ENCODE measurements at places on chromosomes 3 and 15.

DNA sequence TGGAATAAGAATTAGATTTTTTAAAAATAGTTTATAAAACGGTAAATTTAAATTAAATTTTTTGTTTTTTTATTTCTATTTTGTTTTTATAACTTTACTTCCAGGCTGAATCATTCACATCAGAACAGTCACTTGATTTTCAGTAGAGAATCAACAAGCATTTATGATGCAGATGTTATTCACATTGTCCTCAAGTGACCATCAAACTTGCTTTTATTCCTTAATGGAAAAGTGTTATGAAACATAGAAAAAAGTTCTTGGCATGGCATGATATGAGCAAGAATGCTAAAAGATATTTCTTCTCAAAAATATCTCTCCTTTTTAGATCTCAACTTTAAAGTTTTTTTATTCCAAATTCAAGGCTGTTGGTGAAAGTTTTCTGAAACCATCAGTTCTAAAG is 70.9 kb upstream of the TGFBR2 start:
- DNase-seq = no peak

GRCh38 chr15:51398626-51399025 is 57.2 kb downstream of the GLDN start:
- DNase-seq = no peak

DNA sequence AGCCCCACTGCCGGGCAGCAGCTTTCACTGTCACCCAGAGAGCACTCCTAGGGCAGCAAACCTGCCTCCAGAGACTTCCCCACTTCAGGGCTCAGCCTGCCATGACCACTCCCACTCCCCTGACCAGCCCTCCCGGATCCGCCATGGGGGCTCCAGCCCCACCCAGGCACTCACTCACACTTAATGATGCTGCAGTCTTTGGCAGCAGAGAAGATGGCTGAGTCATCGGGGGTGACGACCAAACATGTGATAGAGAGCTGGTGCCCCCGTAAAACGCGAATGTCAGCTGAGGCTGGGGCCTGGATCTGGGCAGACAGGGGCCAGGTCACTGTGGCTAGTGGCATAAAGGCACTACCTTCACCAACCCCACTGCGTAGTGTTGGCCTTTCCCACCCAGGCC is 4.7 kb downstream of the RRP9 start:
- no peak for DNase-seq

- no peak for DNase-seq
These were observed 51.8 kb downstream of the RGMA start for GRCh38 chr15:93036951-93037819.

DNA sequence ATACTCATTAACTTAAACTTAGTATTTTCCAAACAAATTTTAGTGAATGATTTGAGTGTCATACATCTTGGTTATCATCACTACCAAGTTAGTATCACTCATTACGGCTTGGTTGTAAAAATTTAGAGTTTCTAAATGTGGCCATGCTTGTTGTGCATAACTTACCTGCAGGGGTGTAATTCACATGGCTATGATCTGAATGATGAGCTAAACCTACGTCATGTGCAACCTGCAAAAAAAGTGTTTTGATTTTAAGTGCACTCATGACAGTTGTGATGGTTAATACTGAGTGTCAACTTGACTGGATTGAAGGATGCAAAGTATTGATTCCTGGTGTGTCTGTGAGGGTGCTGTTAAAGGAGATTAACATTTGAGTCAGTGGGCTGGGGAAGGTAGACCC is 17.6 kb upstream of the CLDN16 start:
- no peak for DNase-seq

DNA sequence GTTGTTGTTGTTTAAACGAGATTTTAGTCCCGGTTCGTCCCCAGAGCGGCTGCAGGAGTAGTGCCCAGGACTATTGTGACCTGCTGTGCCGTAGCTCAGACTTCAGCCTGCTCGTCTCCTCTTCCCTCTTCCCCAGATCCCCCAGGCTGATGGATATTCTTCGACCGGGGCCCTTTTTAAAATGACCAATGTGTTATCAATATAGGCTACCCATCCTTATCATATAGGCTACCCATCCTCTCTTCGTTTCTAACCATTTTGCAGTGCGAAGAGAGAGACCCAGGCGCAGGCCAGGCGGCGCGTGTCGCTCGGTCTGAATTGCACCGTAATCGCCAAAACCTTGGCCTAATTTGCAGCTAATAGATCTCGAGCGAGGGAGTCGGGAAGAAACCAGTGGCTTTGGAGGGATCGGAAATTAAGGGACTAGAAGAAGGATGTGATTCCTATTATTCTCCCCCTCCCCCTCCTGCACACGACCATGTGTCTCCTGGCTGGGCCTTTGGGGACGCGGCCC is 23.0 kb downstream of the NR2F2 start:
- peak; percentile 14 for DNase-seq

DNA sequence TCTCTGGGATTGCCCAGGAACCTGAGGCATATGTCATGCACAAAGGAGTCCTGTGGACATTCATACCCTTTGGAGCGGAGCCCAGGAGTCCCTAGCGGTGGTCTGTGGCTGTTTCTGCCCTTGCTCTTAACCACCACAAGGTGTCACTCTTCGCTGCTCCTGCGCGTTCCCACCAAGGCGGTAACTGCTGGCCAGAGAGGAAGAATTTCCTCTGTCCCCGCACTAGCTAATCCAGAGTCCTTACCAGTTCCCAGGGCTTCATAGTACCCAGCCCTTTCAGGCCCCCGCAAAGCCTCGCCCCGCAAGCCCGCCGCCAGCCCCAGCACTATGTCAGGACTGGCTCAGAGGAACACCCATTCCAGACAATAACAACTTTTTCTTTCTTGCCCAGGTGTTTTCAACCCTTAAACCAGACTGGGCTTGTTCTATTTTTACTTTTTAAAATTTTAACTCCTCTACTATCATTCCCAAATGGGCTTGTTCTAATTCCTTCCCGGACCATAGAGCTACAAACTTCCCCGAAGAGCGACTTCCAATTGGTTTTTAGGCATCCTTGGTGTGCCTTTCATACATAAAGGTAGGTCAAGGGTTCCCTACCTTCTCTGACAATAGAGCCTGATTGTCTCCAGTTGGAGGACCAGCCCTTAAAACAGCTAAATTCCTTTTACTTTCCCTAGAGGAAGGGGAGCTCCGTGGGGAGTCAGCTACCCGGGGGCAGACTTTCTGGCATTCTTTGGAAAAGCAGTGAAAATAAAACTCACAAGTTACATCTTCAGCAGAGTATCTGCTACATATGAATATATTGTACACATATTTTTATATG is 31.8 kb upstream of the ZNF774 start:
- DNase-seq = peak; percentile 94

DNA sequence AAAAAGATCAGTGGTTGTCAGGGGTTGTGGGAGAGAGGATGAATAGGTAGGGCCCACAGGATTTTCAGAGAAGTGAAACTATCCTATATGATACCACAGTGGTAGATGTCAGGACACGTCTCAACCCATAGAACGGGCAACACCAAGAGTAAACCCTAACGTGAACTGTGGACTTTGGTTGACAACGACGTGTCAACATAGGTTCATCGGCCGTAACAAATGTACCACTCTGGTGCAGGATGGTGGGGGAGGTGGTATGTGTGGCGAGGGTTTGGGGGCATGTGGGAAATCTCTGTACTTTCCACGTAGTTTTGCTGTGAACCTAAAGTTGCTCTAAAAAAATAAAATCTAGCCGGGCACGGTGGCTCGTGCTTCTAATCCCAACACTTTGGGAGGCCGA is 13.0 kb upstream of the PIGZ start:
- no peak for DNase-seq

GRCh38 chr15:91338766-91339165 is 238.7 kb downstream of the SV2B start:
- DNase-seq = peak; percentile 67

DNA sequence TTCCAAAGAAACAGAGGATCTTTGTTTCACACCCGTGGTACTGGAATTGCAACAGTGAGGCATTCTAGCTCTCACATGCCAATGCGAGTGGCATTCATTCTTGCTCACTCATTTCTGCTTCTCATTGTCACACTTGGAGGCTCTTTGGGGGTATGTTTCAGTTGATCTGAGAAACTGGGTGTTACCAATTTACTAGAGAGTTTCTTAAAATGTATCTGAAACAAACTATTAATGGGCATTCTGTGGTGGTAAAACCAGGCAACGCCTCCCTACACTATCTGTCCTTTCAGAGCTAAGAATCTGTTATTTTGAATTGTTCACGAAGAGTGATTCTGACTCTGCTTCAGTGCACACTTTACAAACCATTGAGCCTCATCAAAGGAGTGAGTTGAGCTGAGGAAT is 140.6 kb upstream of the BHLHE40 start:
- no peak for DNase-seq

- peak; percentile 60 for DNase-seq
These were observed 419.2 kb downstream of the OCA2 start for GRCh38 chr15:27679731-27680471.

GRCh38 chr3:126003447-126004190 is 34.6 kb downstream of the ROPN1B start:
- DNase-seq = no peak

DNA sequence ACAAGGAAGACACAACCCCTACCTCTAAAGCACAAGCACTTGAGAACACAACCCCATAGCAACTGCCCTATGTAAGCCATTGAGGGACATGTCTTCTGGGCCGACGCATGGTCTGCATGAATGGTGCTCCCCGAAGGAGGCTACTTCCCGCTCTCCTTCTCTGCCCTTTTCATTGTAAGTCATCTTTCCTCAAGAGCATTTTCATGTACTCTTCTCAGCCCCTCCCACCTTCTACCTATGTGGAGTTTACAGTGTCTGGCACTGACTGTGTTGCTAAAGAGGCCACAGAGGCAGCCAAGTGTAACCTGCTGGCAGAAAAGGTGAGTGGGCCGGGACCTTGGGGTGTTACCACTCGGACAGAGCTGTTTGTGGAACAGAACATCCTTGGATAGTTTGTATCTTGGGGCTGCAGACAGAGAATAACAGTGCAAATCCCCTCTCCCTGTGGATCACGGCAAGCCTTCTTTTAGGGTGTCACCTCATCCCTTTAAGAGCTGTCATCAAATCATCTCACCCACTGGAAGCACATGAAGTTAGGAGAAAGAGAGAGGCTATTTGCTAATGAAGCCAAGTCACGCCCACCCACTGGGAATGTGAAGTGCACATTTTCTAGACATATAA is 5.6 kb downstream of the AHSG start:
- no peak for DNase-seq

- DNase-seq = no peak
These were observed 116.0 kb upstream of the GADL1 start for GRCh38 chr3:31010491-31010890.

DNA sequence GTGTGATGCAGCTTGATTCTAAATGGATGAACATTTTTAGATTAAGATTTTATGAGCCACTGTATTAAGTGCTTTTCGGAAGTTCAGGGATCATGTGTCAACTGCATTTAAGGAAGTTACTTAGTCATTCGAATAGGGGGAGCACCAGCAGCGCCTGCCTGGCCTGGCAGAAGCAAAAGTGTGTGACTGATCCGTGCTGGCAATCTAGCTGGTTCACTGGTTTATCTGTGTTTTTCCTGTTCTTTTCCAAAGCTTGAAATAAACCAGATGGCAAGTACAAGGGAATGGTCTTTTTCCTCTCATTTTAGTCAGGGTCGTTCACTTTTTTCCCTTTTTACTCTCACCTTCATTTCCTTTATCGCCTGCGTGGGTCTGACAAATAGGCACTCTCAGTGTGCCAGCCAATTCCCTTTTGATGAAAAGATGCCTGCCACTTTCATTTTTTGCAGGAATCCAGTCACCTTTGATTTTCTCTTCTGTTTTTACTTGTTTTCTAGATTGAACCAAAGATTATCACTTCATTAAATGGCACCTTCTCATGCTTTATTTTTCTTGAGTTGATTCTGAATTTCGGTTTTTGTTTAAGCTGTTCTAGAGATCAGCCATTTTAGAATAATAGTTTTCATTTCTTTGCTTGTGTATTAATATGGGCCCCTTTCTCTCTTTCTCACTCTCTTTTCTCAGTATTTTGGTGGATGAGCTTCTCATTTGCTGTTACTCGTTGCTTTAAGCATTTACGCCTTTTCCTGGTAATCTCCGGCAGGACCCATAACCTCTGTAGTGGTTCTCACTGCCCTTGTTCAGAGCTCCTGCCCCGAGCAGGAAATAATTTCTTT is 2.8 kb downstream of the ABHD2 start:
- DNase-seq = no peak

GRCh38 chr3:159039286-159039685 is 237.4 kb downstream of the MFSD1 start:
- no peak for DNase-seq

GRCh38 chr15:36177590-36178302 is 401.7 kb upstream of the CDIN1 start:
- no peak for DNase-seq

DNA sequence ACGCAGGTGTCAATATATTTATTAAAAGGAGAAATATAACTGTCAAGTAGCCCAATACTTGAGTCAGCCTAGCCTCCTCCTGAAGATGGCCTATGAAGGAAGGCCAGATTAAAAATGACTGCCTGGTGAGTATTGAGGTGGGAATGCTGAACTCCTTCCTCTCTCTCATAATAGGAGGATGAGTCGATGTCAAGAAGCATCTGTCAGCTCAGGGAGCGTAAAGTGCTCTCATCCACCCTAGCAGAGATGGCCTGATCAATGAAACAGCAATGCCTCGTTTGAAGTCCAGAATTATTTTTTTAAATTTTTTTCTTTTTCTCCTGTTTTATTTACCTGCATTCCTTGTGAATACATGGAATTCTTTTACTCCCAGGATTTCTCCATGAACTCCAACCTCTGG is 58.3 kb downstream of the SCN10A start:
- no peak for DNase-seq

- peak; percentile 46 for DNase-seq
These were observed 27.9 kb downstream of the CD276 start for GRCh38 chr15:73712107-73712506.

DNA sequence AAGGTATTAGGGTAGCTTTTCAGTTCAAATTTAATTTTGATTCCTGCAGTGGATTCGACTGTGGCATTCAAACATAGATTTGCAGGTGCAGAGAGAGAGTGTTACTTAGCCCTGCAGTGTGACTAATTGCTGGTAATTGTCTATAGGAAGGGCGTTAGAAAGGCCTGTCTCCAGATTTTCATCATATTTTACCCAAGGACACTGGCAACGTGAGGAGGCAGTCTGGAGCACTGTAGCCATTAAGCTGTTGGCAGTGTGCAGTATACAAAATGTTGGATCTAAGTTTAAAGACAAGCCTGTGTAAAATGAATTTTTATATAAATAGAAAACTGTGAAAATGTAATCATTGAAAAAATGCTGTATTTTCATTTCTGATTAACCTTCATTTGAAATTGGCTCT is 342.9 kb downstream of the CNTN4 start:
- no peak for DNase-seq

DNA sequence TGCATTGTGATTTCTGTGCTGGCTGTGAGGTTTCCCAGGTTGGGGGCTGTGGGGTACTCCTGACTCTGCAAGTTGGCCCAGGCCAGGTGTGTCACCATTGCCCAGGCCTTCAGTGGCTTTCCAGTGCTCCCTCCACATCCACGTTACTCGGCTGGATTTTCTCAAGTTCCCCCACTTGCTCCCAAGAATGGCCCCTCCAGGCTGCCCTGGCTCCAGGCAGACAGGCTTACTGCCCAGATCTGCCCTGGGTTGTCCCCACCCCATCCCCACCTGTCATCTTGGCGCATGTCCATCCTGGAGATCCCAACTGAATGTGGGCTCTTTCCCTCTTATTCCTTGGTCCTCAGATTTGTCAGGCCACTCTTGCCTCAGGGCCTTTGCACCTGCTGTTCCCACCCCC is 3.6 kb downstream of the APBA2 start:
- no peak for DNase-seq

GRCh38 chr3:51874889-51875288 is 512 bp downstream of the IQCF5 start:
- no peak for DNase-seq
